Natural killer cell treated with Interleukin-12 subunit alpha and Interleukin-12 subunit beta and Interleukin-15 and Interleukin-18, amount 100 ng/mL, for 72 hours (primary cell): ENCODE measurements at places on chromosomes 7 and 10. TPM values are rescaled to one million over a fixed set of nuclear protein-coding genes. Genes with fewer than 3 reads are reported as not detected.

- no peak overlapping the region for H3K27ac ChIP-seq
- H3K36me3 ChIP-seq, result no peaks in the 10 kb centered on the region
- H3K27me3 ChIP-seq, result peaks cover 8% of the 10 kb centered on the region
- no peaks in the 10 kb centered on the region for H3K4me1 ChIP-seq
- no peak for DNase-seq
Measured at GRCh38 chr7:37982423-37982822, 62.0 kb downstream of the EPDR1 start.

GRCh38 chr7:64892116-64892515 is 11.0 kb upstream of the ZNF273 start:
- H3K4me1 ChIP-seq, result peaks cover 8% of the 10 kb centered on the region
- peaks cover 21% of the 10 kb centered on the region for H3K27me3 ChIP-seq
- no peak overlapping the region for H3K4me3 ChIP-seq

The ORC5 gene
- 24.7 TPM for total RNA-seq

DNA sequence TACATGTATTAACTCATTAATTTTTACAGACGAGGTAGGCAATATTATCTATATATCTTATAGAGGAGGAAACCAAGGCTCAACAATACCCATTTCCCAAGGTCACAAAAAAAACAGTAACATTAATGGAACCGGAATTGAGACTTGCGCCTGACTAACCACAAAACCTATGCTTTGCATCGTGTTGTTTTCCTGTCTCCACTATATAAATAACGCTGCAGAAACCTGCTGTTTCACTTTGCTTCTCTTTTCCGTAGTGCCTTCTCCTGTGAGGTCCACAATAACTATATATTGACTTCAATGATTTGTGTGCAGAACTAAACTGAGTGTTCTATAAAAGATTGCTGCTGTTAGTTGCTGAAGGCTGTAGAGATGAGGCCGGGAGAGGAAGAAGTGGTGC is 97.7 kb upstream of the RPA3 start:
- H3K4me3 ChIP-seq, result peak overlapping the region; percentile 64
- H3K36me3 ChIP-seq, result peaks cover 4% of the 10 kb centered on the region
- peaks cover 43% of the 10 kb centered on the region for H3K4me1 ChIP-seq
- no peaks in the 10 kb centered on the region for H3K27me3 ChIP-seq

- no peaks in the 10 kb centered on the region for H3K27me3 ChIP-seq
- no peak overlapping the region for H3K27ac ChIP-seq
Measured at GRCh38 chr10:73857446-73857845, 16.9 kb downstream of the CAMK2G start.

- peaks cover 14% of the 10 kb centered on the region for H3K27me3 ChIP-seq
- H3K36me3 ChIP-seq, result no peaks in the 10 kb centered on the region
- no peak overlapping the region for H3K27ac ChIP-seq
- DNase-seq, result no peak
- H3K4me3 ChIP-seq, result no peak overlapping the region
- H3K4me1 ChIP-seq, result no peaks in the 10 kb centered on the region
Measured at GRCh38 chr10:120828763-120829319, 22.3 kb upstream of the WDR11 start.

The SVOPL gene
- not detected for total RNA-seq

DNA sequence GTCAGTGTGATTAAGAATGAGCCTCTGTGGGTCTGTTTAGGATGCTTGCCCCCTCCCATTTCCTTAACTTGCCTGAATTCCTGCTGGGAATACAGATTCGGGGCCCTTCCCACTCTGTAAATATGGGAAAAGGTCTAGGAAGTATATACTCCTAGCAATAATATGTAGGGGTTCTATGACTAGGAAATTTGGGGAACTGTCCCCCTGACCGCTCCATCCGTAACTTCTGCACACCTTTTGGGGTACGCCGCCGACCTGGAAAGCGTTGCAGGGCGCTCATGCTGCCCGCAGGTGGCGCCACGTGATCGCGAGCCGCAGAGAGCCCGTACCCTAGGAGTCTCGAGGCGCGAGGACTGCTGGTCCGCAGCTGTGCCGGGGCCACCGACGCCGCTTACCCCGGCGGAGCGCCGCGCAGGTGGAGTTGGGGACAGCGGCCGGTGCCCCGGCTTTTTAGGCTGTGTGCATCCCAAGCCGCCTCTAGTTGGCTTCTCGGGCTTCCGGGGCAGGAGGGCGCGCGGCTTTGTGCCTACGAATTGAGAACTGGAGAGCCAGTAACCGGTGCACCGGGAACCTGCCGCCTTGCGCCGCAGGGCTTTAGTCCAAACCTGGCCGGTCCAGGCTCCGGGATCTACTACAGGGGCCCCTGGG is 656 bp upstream of the CNNM2 start:
- peak; percentile 74 for DNase-seq
- H3K27ac ChIP-seq, result peak overlapping the region; percentile 88
- H3K36me3 ChIP-seq, result no peaks in the 10 kb centered on the region
- H3K4me3 ChIP-seq, result peak overlapping the region; percentile 92
- peaks cover 14% of the 10 kb centered on the region for H3K27me3 ChIP-seq

GRCh38 chr10:46220187-46220586 is 66.6 kb upstream of the ANTXRL start:
- H3K36me3 ChIP-seq, result no peaks in the 10 kb centered on the region
- H3K4me3 ChIP-seq, result no peak overlapping the region
- DNase-seq, result no peak
- H3K4me1 ChIP-seq, result peaks cover 5% of the 10 kb centered on the region

DNA sequence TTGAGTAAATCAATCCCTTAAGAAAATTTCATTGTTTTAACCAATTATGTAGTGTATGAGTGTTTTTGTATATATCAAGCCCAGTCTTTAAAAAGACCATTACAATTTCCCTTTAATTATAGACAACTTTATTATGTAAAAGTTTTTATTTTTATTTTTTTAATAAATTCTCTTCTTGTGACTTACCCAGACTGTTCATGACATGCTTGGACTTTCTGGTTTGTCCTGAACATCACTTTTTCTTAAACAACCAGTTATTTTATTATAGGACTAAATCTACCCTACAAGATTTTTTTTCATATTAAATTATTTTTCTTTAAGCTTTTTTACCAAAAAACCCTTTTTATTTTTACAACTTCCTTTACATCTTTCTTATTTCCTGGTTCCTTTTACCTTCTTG is 410.4 kb downstream of the ATRNL1 start:
- no peak overlapping the region for H3K4me3 ChIP-seq
- no peaks in the 10 kb centered on the region for H3K36me3 ChIP-seq
- no peaks in the 10 kb centered on the region for H3K27me3 ChIP-seq
- no peak overlapping the region for H3K27ac ChIP-seq
- H3K4me1 ChIP-seq, result no peaks in the 10 kb centered on the region

DNA sequence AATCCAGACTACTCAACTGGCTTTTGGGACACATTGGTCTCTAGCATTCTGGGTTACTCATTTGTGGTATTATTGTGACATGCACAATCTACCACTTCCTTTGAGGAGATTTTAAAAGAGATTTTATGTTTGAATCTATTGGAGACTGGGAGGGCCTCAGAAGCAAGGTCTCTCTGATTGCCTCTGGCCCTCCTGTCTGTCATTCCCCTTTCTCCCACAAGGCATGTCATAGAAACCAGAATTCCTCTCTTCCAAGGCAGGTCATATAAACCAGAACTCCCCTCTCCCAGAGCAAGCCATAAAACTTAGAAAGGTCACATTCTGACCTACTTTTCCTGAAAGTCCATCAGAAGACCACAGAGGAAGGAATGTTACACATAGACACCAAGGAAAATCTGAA is 777.7 kb downstream of the PHTF2 start:
- DNase-seq, result no peak
- H3K4me3 ChIP-seq, result no peak overlapping the region
- H3K4me1 ChIP-seq, result no peaks in the 10 kb centered on the region
- H3K27me3 ChIP-seq, result no peaks in the 10 kb centered on the region

GRCh38 chr10:110364531-110364937 is 59.8 kb upstream of the SMNDC1 start:
- H3K27ac ChIP-seq, result no peak overlapping the region
- no peaks in the 10 kb centered on the region for H3K27me3 ChIP-seq
- no peak for DNase-seq
- H3K4me3 ChIP-seq, result no peak overlapping the region

DNA sequence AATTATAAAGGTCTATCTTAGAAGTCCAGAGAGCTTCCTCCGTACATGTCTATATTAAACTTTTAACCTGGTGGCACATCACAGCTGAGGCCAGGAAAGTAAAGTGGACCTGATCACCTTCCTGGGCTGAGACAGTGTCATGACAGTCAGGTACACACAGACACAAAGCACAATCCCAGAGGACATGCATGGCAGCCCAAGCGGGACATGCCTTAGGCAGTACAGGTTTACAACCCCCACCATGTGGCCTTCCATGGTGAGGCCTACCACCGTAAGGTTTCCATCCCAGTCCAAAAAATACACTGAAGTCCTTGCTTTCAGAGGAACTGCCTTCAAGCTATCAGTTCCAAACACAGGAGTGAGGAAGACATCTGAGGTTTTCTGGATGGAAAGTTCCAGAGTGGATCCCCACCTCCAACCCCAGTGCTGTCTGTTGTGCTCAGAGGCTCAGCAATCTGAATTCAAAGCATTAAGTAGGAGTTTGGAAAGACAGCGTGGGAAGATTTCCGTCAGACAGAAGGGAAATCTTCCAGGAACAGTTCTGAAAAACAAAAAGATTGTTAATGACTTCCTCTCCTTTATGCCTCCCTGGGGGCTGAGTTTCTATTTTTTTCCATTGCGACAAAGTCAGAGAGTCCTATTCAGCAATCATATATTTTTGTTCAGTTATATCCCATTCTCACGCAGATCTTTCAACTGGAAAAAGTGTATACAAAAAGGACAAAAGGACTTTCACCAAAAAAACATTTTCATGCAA is 20.1 kb downstream of the IFIT3 start:
- H3K4me3 ChIP-seq, result no peak overlapping the region
- H3K36me3 ChIP-seq, result no peaks in the 10 kb centered on the region
- H3K27me3 ChIP-seq, result peaks cover 26% of the 10 kb centered on the region

- no peak overlapping the region for H3K27ac ChIP-seq
- DNase-seq, result no peak
- no peaks in the 10 kb centered on the region for H3K36me3 ChIP-seq
Measured at GRCh38 chr10:43110338-43111071, 27.7 kb upstream of the CSGALNACT2 start.

GRCh38 chr10:7121154-7121797 is 289.6 kb downstream of the SFMBT2 start:
- peak overlapping the region; percentile 2 for H3K27ac ChIP-seq
- H3K4me1 ChIP-seq, result peaks cover 41% of the 10 kb centered on the region
- DNase-seq, result peak; percentile 63

- no peak for DNase-seq
- no peak overlapping the region for H3K27ac ChIP-seq
- H3K4me1 ChIP-seq, result no peaks in the 10 kb centered on the region
- H3K4me3 ChIP-seq, result no peak overlapping the region
- no peaks in the 10 kb centered on the region for H3K27me3 ChIP-seq
- H3K36me3 ChIP-seq, result peaks cover 6% of the 10 kb centered on the region
Measured at GRCh38 chr10:111650088-111650487, 533.5 kb downstream of the GPAM start.

The RAB19 gene
- total RNA-seq, result 1.9 TPM

DNA sequence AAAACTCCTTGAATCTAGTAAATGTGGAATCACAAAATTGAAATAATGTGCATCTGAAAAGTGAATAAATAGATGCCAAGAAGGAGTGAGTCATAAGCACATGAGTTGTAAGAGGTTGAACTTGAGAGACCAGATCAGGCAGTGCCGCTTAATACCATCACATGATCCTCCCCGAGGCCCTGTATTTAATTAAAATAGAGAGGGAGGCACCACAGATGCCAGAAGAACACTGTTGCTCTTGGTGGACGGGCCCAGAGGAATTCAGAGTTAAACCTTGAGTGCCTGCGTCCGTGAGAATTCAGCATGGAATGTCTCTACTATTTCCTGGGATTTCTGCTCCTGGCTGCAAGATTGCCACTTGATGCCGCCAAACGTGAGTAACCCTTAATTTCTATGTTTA is at the start of gene GPNMB:
Gene GPNMB (plus strand): TSS at position 221 of the 400 bp plus-strand sequence. CDS start 83 bp downstream, at position 304.
- DNase-seq, result no peak
- no peak within 1 kb of the TSS for H3K4me3 ChIP-seq
- H3K36me3 ChIP-seq, result peaks cover 2% of the 10 kb centered on the region
- no peak within 1 kb of the TSS for H3K27ac ChIP-seq
- H3K27me3 ChIP-seq, result peaks cover 49% of the 10 kb centered on the region

DNA sequence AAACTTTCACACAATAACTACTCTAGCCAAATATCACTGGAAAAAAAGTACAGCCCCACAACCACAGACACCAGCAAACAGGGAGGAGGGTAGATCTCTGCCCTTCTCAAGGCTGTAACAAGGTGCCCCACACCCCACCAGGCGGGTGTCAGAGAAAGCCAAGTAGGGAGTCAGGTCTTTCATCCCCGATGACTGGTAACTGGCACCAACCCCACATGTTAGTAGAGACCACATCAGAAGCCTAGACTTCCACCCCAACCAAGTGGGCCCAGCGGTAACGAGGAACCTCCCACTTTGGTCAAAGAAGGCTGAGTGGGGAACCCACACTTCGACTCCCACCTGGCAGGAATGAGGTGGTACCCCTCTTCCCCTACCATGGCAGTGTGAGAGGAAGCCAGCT is 16.4 kb upstream of the RUFY2 start:
- H3K27ac ChIP-seq, result no peak overlapping the region
- no peak for DNase-seq
- peaks cover 11% of the 10 kb centered on the region for H3K4me1 ChIP-seq
- no peaks in the 10 kb centered on the region for H3K27me3 ChIP-seq
- no peak overlapping the region for H3K4me3 ChIP-seq

GRCh38 chr7:151379534-151380198 is 30.2 kb downstream of the WDR86 start:
- no peaks in the 10 kb centered on the region for H3K36me3 ChIP-seq
- peaks cover 10% of the 10 kb centered on the region for H3K27me3 ChIP-seq
- H3K27ac ChIP-seq, result no peak overlapping the region
- no peak for DNase-seq
- H3K4me3 ChIP-seq, result no peak overlapping the region
- peaks cover 4% of the 10 kb centered on the region for H3K4me1 ChIP-seq

DNA sequence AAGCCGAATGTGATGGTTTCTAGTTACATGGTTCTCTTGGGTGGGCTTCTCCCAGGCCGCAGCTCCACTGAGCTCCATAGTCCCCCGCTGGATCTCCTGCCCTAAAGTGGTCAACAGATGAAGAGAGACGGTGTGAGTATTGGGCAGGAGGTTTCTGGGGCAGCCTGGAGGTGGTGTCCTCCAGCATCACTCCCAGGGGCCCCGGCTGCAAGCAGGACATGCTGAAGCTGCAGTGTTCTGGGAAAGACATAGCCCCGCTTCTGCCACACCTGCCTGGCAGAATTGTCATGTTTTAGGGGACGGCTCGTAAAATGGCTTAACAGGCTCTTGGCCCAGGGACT is 40.4 kb downstream of the CALML3 start:
- peaks cover 13% of the 10 kb centered on the region for H3K4me1 ChIP-seq
- H3K27me3 ChIP-seq, result peaks cover 10% of the 10 kb centered on the region
- H3K4me3 ChIP-seq, result no peak overlapping the region
- no peak overlapping the region for H3K27ac ChIP-seq
- DNase-seq, result no peak

DNA sequence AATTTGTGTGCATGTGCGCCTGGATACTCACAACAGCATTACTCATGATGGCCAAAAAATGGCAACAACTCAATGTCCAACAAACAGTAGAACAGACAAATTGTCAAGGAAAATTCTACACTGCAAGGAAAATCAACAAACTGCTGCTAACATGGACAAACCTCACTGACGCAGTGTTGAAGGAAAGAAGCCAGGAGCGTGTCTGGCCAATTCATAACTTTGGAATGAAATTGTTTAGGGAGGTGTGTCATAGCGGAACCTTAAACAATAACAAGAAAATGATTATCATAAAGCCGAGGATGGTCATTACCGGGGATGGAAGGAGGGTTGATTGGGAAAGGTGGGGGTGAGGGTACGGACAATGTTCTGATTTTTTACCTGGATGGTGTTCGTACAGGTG is 29.1 kb downstream of the ALOX5 start:
- DNase-seq, result no peak
- H3K36me3 ChIP-seq, result no peaks in the 10 kb centered on the region
- H3K27me3 ChIP-seq, result peaks cover 70% of the 10 kb centered on the region
- H3K4me1 ChIP-seq, result no peaks in the 10 kb centered on the region
- H3K4me3 ChIP-seq, result no peak overlapping the region
- H3K27ac ChIP-seq, result no peak overlapping the region
